Cardiac muscle cell (in vitro differentiated cells and primary cell): ENCODE measurements at places on chromosomes 7 and 10. TPM values are rescaled to one million over a fixed set of nuclear protein-coding genes. Genes with fewer than 3 reads are reported as not detected.
A peak's percentile ranks its signal among the peaks of the same experiment; 100 is the strongest.

- no peak overlapping the region for H3K4me3 ChIP-seq
- H3K4me1 ChIP-seq = no peaks in the 10 kb centered on the region
- H3K27ac ChIP-seq = no peak overlapping the region
- DNase-seq = no peak
- no peaks in the 10 kb centered on the region for H3K36me3 ChIP-seq
These were observed 35.7 kb downstream of the GSDME start for GRCh38 chr7:24721481-24722001.

DNA sequence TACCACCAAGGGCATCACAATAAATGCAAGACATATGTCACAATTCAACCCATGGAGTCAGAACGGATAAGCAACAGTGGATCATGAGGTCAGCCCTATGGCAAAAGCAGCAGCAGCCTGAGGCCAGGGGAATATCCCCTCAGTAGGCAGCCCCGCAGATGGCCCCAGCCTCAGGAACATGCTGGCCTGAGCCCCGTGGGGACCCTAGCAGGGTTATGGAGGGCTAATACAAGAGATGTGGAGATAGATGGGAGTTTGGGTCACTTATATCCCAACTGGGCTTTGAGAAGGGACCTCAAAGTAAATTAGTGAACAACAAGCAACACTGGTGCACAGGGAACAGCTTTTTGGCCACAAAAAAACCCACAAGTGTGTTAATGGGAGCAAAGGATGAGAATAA is 9.1 kb downstream of the TMEM72 start:
- DNase-seq = no peak
- H3K27ac ChIP-seq = no peak overlapping the region
- no peaks in the 10 kb centered on the region for H3K36me3 ChIP-seq
- no peak overlapping the region for H3K4me3 ChIP-seq
- no peaks in the 10 kb centered on the region for H3K4me1 ChIP-seq
- H3K27me3 ChIP-seq = no peaks in the 10 kb centered on the region

- DNase-seq = no peak
- no peak overlapping the region for H3K4me3 ChIP-seq
- H3K36me3 ChIP-seq = no peaks in the 10 kb centered on the region
- H3K27me3 ChIP-seq = no peaks in the 10 kb centered on the region
- no peaks in the 10 kb centered on the region for H3K4me1 ChIP-seq
- no peak overlapping the region for H3K27ac ChIP-seq
These were observed 8.5 kb upstream of the JAKMIP3 start for GRCh38 chr10:132057191-132057681.

DNA sequence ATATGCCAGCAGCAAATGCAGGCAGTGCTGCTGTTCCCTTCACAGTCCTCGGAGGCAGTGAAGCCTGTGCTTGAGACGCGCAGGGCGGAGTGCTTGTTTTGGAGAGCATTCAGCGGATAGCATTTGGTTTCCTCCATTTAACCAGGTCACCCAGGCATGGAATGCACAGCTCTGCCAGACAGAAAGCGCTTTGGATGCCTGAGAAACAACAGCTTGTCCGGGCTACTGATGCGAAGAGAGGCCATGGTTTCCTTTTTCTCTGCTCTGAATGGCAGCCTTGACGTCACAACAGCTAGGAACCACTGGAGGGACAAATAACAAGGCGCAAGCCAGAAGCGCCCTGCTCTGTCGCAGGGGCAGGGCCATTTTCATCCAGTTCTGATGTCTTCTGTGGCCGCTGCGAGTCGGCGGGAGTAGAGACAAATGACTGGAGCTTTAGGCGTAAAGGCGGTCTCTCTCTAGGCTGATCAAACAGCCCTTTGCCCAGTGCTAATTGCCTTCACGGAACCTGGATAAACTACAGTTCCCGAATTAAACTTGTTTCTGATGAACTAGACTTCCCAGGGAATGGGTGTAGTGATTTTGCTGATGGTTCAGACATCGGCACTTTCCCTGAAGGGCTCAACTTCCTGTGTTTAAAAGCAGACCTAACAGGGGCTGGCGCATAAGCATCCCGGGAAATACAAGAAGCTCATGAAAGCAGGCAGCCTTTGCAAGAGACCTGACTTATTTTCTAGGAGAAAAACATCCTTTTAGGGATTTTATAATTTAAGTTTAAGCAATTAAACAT is 187.6 kb upstream of the KLF14 start:
- peak; percentile 16 for DNase-seq
- no peak overlapping the region for H3K27ac ChIP-seq
- no peaks in the 10 kb centered on the region for H3K27me3 ChIP-seq
- H3K36me3 ChIP-seq = no peaks in the 10 kb centered on the region
- H3K4me1 ChIP-seq = no peaks in the 10 kb centered on the region

DNA sequence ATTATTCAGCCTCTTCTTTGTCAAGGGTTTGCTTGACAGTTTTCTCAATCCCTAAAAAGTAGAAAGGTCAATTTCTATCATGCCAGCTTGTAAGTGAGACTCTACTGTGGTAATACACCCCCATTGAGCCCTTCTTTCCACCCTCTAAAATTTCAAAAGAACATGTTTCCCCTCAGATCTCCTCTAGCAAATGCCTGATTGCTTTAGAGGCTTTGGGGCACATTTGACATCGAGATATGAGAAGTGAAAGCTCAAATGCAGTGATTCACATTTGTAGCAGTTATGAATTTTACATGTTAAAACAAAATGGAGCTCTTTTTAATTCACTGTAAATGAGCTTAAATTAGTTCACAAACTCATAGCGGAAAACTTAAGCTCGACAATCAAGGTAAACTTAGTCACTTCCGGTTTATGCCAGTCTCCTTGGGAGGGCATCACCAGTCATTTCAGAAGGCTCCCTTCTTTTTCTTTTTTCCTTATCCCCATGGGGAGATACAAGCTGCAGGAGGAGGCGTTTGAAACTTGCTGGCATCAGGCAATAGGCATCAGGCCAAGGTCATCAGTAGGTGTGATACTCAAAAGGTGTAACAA is 55.3 kb upstream of the ADO start:
- DNase-seq = no peak
- H3K27ac ChIP-seq = no peak overlapping the region
- H3K4me3 ChIP-seq = no peak overlapping the region
- H3K27me3 ChIP-seq = no peaks in the 10 kb centered on the region
- no peaks in the 10 kb centered on the region for H3K4me1 ChIP-seq
- H3K36me3 ChIP-seq = no peaks in the 10 kb centered on the region

The LIPK gene
- total RNA-seq = not detected in 2 replicates

The IFIT1B gene
- not detected in 2 replicates for total RNA-seq

DNA sequence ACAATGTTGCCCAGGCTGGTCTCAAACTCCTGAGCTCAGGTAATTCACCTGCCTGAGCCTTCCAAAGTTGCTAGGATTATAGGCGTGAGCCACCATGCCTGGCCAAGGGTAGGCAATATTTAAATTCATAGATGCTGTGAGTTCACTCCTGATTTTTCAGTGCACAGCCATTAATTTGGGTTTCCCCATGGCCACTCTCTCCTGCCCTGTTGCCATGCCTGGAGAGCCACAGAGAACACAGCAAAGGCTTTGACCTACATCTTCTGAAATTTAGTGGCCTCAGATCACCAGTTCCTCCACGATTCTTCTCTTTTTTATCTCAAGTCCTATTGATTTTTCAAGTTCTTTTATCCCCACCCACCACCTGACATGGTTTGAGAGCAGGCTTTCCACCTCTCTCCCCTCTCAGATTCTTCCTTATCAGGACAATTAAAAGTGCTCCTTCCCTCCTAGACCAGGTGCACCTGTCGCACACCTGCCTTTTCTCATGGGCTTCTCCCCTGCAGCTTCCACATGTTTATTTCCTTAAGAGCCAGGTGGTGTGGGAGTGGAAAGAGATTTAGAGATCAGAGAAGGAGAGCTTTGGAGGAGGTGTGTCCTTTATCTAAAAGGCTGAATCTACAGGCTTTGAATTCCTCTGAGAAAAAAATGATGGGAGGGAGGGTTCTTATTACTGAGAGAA is 123.8 kb downstream of the ADRA2A start:
- H3K4me3 ChIP-seq = no peak overlapping the region
- DNase-seq = no peak
- no peak overlapping the region for H3K27ac ChIP-seq
- no peaks in the 10 kb centered on the region for H3K4me1 ChIP-seq

DNA sequence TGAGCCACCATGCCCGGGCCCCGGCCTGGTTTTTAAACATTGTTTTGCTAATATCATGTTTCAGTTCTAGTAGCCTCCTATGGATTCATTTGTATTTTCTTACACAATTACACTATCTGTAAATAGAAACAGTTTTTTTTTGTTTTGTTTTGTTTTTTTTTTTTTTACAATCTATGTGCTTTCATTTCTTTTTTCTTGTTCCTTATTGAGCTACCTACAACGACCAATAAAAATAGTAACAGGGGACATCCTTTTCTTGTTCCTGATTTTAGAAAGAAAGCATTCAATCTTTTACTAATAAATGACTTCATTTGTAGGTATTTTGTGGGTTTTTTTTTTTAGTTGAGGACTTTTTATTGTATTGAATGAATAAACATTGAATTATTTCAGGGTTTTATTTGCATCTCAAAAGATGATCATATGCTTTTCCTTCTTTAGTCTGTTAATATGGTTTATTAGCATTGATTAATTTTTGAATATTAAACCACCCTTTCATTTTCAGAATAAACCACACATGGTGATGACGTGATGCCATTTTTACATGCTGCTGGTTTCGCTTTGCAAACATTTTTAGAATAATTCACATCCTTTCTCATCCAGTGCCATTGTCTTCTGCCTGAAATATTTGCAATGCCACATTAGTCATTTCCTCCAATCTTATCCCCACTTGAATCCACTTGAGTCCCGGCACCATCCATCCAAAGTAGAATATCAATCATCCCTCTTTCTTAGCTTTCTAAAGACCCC is 18.1 kb upstream of the AKR1E2 start:
- H3K27me3 ChIP-seq = no peaks in the 10 kb centered on the region
- DNase-seq = peak; percentile 77
- peaks cover 3% of the 10 kb centered on the region for H3K4me1 ChIP-seq
- no peaks in the 10 kb centered on the region for H3K36me3 ChIP-seq
- no peak overlapping the region for H3K4me3 ChIP-seq
- H3K27ac ChIP-seq = no peak overlapping the region

The LEP gene
- total RNA-seq = not detected in 2 replicates

The PDE6C gene
- total RNA-seq = not detected in 2 replicates

DNA sequence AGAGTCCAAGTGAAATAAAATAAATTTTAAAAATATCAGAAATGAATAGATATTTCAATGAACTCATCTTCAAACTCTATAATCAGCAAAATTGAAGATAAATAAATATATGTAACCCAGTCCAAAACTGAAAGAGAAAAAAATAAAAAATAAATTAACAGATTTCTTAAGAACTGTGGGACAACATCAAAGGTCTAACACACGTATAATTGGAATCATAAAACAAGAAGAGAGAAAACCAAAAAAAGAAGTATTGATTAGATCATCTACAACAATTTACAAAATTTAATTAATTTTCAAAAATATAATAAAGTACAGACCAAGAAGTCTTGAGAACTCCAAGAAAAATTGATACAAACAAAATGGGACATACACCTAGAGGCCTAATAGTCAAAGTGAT is 625.8 kb upstream of the SORCS1 start:
- no peak for DNase-seq
- H3K36me3 ChIP-seq = no peaks in the 10 kb centered on the region
- H3K27me3 ChIP-seq = no peaks in the 10 kb centered on the region
- no peaks in the 10 kb centered on the region for H3K4me1 ChIP-seq

The CCDC172 gene
- not detected in 2 replicates for total RNA-seq

The C7orf57 gene
- 0.53 TPM in 1 of 2 replicates, not detected in the other for total RNA-seq

The ZNF107 gene
- 1.7 and 2.4 TPM in 2 replicates for total RNA-seq

The SRRM3 gene
- total RNA-seq = 0.89 and 1.2 TPM in 2 replicates

- H3K27me3 ChIP-seq = no peaks in the 10 kb centered on the region
- peaks cover 26% of the 10 kb centered on the region for H3K4me1 ChIP-seq
- peak overlapping the region; percentile 7 for H3K27ac ChIP-seq
- no peak overlapping the region for H3K4me3 ChIP-seq
These were observed 33.1 kb upstream of the ZNF518A start for GRCh38 chr10:96096958-96097357.

DNA sequence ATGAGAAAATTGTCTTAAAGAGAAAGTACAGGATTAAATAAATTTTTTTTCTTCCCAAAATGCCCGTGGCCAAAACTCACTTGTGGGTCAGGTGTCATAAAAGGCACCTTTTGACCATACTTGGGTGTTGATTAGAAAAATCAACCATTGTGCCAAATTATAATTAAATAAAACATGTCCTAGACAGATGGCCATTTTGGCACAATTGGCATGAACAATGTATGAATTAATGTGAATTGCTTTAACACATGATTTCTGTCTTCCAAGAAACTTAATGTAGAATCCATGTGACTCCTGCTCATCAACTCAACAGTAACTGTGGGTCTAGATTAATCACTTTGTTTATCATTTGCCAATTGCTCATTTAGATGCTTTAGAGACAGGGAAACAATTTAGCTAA is 64.0 kb downstream of the CSTF2T start:
- H3K27me3 ChIP-seq = no peaks in the 10 kb centered on the region
- H3K4me1 ChIP-seq = no peaks in the 10 kb centered on the region
- no peak overlapping the region for H3K27ac ChIP-seq
- no peak overlapping the region for H3K4me3 ChIP-seq
- DNase-seq = no peak

DNA sequence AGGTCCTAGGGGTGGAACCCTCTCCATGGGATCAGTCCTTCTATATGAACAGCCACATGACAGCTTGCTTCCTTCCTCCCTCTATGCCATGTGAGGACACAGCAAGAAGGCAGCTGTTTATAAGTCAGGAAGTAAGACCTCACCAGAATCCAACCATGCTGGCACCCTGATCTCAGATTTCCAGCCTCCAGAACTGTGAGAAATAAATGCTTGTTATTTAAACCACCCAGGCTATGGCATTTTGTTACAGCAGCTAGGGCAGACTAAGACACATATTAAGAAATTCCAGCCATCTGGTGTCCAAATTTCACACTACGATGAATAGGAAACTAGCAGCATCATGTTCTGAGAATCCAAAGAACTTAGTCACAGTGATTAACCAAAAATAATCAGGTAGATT is 140.1 kb downstream of the ZFAND4 start:
- no peaks in the 10 kb centered on the region for H3K4me1 ChIP-seq
- DNase-seq = no peak
- no peak overlapping the region for H3K4me3 ChIP-seq
- no peaks in the 10 kb centered on the region for H3K27me3 ChIP-seq
- H3K36me3 ChIP-seq = no peaks in the 10 kb centered on the region

The ANKRD30A gene
- total RNA-seq = not detected in 2 replicates

The KCNMA1 gene
- 1.8 and 3.2 TPM in 2 replicates for total RNA-seq

DNA sequence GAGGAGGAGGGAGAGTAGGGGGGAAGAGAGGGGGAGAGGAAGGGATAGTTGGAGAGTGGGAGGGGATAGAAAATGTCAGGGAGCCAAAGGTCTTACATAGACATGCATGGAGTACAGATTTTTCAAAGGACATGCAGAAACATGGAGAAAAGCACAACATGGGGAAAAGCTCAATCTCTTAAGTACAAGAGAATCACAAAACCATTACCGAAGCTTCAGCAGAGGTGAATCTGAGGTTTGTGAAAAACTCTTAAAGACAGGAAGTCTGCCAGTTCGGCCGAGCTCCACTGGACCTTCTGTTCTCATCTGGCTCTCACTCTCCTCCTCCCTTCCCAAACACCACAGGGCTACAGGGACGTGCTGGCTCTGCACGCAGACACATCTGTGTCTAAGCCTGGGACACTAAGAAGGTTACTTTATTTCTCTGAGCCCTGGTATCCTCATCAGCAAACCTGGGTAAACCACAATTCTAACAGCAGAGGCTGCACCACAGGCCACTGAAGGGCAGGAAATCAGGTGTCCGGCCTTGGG is 133.9 kb downstream of the COBL start:
- H3K27ac ChIP-seq = no peak overlapping the region
- DNase-seq = no peak
- H3K27me3 ChIP-seq = no peaks in the 10 kb centered on the region
- peaks cover 10% of the 10 kb centered on the region for H3K4me1 ChIP-seq
- no peaks in the 10 kb centered on the region for H3K36me3 ChIP-seq
- H3K4me3 ChIP-seq = no peak overlapping the region

- no peaks in the 10 kb centered on the region for H3K36me3 ChIP-seq
- H3K4me1 ChIP-seq = peaks cover 42% of the 10 kb centered on the region
- no peak for DNase-seq
- H3K27ac ChIP-seq = peak overlapping the region; percentile 22
These were observed 5.3 kb downstream of the PSAP start for GRCh38 chr10:71845410-71846405.
